ENCODE measurements at places on chromosomes 6 and 20.

- peak; percentile 6 for DNase-seq
Observed at GRCh38 chr6:9250852-9251251, 815.5 kb upstream of the SLC35B3 start.

DNA sequence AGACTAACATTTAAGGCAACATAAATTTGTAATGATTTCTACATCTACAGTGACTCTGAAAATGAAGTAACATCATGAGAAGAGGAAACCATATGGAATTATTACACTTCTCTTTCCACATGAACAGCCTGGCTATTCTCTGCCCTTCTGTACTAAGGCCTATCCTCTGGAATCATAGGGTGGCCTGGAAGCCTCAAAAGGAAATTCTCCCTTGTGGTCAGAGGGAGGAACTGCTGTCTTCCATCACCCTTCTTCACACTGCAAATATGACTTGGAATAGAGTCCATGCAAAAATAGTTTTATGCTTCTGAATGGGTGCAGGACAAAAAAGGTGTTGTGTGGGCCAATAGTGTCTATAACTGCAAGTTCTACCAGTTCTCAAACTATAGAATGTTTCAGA, 44.6 kb upstream of the SH3BGRL2 start:
- peak; percentile 3 for DNase-seq

DNA sequence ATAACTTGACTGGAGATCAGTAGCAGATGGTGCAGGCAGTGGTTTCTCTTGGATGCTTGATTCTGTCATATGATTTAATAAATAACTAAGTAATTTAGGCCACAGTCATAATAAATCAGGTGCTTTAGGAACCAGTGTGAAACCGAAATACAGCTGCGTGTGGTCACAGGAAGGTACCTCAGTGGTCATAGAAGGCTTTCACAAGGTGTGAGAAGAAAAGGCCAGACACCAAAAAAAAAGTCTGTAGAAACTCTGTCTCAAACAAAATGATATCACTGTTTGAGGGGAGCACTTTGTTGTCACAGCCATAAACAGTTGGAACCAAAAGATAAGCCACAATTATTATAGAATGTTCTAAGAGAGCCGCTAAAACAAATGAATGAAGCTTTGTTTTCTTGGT, 56.5 kb downstream of the ARMC2 start:
- no peak for DNase-seq

- DNase-seq: no peak
Observed at GRCh38 chr6:11479296-11479695, 58.3 kb upstream of the TMEM170B start.

- no peak for DNase-seq
Observed at GRCh38 chr6:38877721-38878120, 162.6 kb downstream of the DNAH8 start.

DNA sequence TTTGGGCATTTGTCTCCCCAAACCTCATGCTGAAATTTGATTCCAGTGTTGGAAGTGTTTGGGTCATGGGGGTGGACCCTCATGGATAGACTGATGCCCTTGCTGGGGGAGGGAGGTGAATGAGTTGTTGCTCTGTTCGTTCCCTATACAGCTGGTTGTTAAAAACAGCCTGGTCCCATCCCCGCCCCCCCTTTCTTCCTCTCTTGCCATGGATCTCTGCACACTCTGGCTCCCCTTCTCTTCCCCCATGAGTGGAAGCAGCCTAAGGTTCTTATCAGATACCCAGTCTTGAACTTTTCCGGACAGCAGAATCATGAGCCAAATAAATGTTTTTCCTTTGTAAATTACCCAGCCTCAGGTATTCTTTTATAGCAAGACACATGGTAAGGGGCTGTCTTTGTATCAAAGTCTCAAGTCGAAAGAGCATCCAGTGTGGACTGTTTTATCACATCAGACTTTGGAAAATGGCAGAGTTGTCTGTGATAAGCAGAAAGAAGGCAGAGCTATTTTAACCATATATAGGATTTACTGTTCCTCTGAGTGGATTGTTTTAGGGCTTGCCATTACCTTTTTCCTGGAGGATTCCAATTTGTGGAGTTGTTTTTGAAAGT, 31.2 kb downstream of the SLC9A8 start:
- DNase-seq: no peak

GRCh38 chr20:62238569-62239277, 402 bp downstream of the OSBPL2 start:
- no peak for DNase-seq

Data from DMS 273 treated with DMSO at 0.1 percent for 48 hours (cell line).